ENCODE measurements at places on chromosomes 12 and 14. TPM values are rescaled to one million over a fixed set of nuclear protein-coding genes. Genes with fewer than 3 reads are reported as not detected.

GRCh38 chr12:108612788-108613282, 15.0 kb upstream of the TMEM119 start:
- peaks cover 2% of the 10 kb centered on the region for H3K4me1 ChIP-seq
- no peak for DNase-seq

DNA sequence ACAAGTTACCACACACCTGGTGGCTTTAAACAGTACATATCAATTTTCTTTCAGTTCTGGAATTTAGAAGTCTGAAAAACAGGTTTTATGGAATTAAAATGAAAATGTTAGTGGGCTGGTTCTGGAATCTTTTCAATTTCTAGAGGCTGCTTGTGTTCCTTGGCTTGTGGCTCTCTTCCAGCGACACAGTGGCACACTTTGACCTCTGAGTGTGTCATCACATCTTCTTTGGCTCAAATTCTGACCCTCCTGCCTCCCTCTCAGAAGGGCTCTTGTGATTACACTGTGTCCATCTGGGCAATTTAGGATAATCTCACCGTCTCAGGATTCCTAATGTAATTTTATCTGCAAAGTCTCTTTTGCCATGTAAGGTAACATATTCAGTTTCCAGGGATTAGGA, 170.0 kb downstream of the PLCZ1 start:
- H3K27ac ChIP-seq = no peak overlapping the region
- DNase-seq = no peak
- no peak overlapping the region for H3K4me3 ChIP-seq
- no peaks in the 10 kb centered on the region for H3K4me1 ChIP-seq

DNA sequence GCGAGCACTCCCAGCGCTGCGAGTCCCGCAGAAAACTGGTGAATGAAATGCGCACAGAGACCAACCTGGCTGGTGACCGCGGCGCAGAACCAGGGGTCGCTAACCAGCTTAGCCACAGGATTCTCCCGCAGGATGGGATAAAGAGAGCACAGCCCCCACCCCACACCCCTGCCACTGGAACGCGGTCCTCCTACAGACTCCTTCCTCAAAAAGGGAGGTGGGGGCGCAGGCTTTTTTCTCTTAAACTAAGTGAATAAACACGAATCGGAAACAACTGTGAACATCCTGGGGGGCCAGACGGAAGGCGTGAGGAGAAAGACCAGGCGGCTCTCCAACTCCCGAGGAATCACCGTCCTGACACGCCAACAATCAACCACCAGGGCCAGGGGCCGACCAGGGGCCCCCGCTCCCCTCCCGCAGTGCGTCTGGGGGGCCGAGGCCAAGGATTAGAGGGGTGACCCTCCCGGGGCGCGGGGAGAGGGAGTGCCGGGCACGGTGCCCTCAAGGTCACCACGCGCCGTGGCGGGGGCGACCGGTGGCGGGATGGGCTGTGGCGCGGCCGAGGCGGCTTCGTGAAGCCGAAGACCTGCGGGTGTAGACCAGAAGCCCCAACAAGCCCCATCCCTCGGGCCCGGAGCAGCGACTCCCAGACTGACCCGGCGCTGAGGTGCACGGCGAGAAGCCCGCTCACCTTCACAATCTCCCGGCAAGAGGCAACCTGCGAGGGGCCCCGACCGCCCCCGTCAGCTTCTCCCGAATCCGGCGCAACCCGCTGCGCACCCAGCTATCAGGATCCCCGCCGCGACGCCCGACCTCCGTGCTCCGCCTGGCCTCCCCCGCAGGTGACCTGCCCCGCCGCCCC, 704 bp downstream of the ATP2B1 start:
- DNase-seq = peak; percentile 79
- H3K27me3 ChIP-seq = no peaks in the 10 kb centered on the region
- H3K4me3 ChIP-seq = peak overlapping the region; percentile 95
- H3K4me1 ChIP-seq = peaks cover 17% of the 10 kb centered on the region

- H3K4me3 ChIP-seq = no peak overlapping the region
- no peak overlapping the region for H3K27ac ChIP-seq
- H3K27me3 ChIP-seq = no peaks in the 10 kb centered on the region
- no peak for DNase-seq
Measured at GRCh38 chr12:49039421-49040363, 20.9 kb downstream of the KMT2D start.

- H3K4me3 ChIP-seq = no peak overlapping the region
- peak overlapping the region; percentile 61 for H3K27ac ChIP-seq
- H3K27me3 ChIP-seq = no peaks in the 10 kb centered on the region
- H3K36me3 ChIP-seq = no peaks in the 10 kb centered on the region
- DNase-seq = no peak
- H3K4me1 ChIP-seq = peaks cover 45% of the 10 kb centered on the region
Measured at GRCh38 chr12:47066278-47067025, 13.0 kb upstream of the PCED1B start.

- H3K27me3 ChIP-seq = no peaks in the 10 kb centered on the region
- H3K36me3 ChIP-seq = no peaks in the 10 kb centered on the region
- no peaks in the 10 kb centered on the region for H3K4me1 ChIP-seq
- no peak overlapping the region for H3K27ac ChIP-seq
Measured at GRCh38 chr12:89234324-89235114, 117.8 kb downstream of the DUSP6 start.

DNA sequence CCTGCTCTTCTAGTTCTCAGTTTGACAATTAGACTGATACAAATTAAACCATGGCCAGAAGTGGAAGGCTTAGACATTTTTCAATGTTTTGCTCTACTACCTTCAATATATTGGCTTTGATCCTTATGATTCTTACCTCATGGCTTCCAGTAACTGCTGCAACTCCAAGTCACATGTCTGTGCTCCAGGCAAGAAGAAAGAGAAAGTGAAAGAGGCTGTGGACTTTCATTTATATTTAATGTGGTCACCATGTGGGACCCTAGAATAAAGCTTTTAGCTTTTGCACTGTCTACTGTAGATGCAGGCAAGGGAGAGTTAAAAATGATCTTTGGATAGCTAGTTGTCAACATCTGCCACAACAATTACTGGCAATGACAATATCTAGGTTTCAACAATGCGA, 214.3 kb upstream of the PDE3A start:
- H3K36me3 ChIP-seq = no peaks in the 10 kb centered on the region
- H3K27me3 ChIP-seq = no peaks in the 10 kb centered on the region
- no peak for DNase-seq
- no peak overlapping the region for H3K27ac ChIP-seq
- H3K4me3 ChIP-seq = no peak overlapping the region
- H3K4me1 ChIP-seq = no peaks in the 10 kb centered on the region

- no peak overlapping the region for H3K27ac ChIP-seq
- no peaks in the 10 kb centered on the region for H3K27me3 ChIP-seq
- no peak overlapping the region for H3K4me3 ChIP-seq
- DNase-seq = no peak
Measured at GRCh38 chr12:88623777-88624548, 43.7 kb upstream of the KITLG start.

DNA sequence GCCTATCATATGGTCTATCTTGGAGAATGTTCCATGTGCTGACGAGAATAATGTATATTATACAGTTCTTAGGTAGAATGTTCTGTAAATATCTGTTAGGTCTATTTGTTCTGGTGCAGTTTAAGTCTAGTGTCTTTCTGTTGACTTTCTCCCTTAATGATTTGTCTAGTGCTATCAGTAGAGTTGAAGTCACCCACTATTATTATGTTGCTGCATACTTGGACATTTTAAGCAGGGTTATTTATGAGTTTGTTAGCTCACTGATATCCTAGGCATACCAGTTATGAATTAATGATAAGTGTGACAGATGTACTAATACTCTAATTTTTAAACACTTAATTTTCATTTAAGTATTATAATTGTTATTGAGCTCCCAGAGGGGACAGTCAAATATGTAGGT, 292.5 kb downstream of the AKAP6 start:
- H3K4me3 ChIP-seq = no peak overlapping the region
- no peaks in the 10 kb centered on the region for H3K36me3 ChIP-seq
- H3K27me3 ChIP-seq = no peaks in the 10 kb centered on the region
- no peaks in the 10 kb centered on the region for H3K4me1 ChIP-seq
- DNase-seq = no peak

DNA sequence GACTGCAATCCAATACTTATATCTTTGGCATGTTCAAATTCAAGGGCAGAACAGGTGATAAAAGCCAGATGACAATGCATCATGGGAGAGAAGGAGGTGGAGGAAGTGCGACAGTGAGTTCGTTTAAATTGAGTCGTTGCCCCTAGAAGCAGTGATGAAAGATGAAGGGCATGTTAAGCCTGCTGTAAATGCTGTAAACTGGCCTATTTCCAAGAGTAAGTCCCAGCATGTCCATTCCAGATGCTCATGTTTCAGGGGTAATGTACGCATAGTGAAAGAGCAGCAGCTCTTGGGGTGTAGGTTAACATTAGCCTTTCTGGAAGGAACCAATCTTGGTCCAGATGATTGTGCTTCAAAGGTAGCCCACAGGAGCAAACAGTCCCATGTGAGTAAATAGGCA, 97.1 kb downstream of the C2CD5 start:
- peaks cover 14% of the 10 kb centered on the region for H3K36me3 ChIP-seq
- no peak overlapping the region for H3K4me3 ChIP-seq
- H3K4me1 ChIP-seq = no peaks in the 10 kb centered on the region
- H3K27me3 ChIP-seq = no peaks in the 10 kb centered on the region
- H3K27ac ChIP-seq = no peak overlapping the region

DNA sequence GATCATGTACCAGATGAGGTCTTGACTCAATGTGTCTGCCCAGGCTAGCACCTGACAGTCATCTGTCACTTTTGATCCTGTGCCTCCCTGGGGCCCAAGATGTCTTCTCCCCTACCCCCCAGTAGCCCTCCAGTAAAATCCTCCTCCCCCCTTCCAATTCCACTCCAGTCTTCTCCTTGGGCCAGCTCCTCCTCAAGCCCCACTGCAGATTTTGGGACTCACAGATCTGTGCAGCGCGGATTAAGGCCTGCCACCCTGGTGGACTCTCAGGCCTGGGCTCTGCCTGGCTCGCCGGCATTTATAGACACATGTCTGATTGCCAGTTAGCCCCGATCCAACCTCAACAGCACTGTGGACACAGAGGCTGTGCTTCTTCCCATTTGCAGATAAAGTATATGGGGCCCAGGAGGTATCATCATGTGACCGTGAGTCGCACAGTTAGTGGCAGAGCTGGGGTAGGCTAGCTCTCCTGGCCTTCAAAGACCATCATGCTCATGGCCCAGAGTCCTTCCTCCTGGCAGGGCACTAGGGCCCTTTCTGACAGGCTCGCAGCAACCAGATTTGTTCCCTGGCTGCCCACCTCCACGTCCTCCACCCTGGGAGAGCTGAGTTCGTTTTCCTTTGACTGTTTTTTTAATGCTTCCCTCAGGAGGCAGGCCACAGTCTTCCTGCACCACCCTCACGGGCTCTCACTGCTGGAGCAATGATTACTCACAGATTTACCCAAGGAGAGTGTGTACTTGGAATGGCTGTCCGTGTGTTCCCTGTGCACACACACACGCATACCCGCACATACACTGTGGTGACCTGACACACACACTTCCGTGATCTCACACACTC, 98.3 kb upstream of the DIO3 start:
- peaks cover 38% of the 10 kb centered on the region for H3K27me3 ChIP-seq
- DNase-seq = no peak
- H3K27ac ChIP-seq = no peak overlapping the region
- H3K36me3 ChIP-seq = no peaks in the 10 kb centered on the region

Gene LRCOL1
- 1.4 TPM for total RNA-seq

Gene IFT81
- total RNA-seq = 42.7 TPM

Gene LMNTD1
- total RNA-seq = not detected

Gene KTN1
- 120 TPM for total RNA-seq

Gene HAL
- 0.14 TPM for total RNA-seq
